ENCODE measurements at places on chromosomes 16 and 17.

DNA sequence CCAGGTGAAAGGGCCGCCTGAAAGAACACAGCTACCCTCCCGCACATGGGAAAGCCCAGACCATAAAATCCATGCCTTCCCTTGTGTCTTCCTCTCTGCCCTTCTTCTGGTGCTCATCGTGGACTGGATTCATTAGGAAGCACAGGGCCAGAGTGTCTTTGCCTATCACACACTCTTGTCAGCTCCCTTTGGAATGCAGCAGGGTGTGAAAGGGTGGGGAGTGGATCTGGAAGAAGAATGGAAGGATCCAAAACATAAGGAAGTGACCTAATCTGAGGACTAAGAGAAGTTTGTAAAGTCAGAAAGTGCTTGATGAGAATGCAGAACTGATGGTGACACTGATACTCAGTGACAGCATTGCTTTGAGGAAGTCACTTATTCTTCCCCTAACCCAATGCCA lies 1147.3 kb upstream of the GOT2 start:
- no peak for DNase-seq

GRCh38 chr16:66135421-66135831 lies 231.1 kb upstream of the CDH5 start:
- DNase-seq: no peak

DNA sequence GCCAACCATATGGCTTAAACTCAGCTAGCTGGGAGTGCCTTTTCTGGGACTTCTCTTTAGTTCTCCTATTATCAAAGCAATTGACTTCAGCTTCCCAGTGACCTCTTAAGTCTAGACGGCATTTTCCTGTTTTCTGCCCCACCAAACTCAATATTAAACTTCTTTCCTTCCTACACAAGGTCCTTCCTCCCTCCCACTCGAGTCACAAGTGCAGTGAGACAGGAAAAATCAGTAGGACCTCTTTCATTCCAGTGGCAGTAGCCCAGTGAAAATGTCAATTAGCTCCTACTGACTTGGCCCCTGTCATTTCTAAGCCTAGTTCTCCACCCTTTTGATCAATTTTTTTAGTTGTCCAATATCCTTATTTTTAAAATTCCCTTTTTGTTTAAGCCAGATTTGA lies 9.6 kb upstream of the NACA2 start:
- no peak for DNase-seq

DNA sequence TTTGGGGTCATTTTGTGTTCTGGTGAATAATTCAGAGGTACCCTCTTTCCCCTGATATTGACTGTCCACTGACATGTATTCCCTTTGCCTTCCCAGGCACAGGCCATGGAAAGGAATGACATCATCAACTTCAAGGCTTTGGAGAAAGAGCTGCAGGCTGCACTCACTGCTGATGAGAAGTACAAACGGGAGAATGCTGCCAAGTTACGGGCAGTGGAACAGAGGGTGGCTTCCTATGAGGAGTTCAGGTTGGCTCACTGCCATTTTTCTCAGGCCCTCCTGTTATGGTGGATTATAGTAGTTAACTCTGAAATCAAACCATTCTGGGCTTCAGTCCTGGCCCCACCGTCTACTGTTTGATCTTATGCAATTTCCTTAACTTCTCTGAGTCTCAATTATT lies 1.6 kb upstream of the EFTUD2 start:
- DNase-seq: no peak

GRCh38 chr16:2701272-2701671 lies 18.8 kb downstream of the PRSS27 start:
- no peak for DNase-seq

DNA sequence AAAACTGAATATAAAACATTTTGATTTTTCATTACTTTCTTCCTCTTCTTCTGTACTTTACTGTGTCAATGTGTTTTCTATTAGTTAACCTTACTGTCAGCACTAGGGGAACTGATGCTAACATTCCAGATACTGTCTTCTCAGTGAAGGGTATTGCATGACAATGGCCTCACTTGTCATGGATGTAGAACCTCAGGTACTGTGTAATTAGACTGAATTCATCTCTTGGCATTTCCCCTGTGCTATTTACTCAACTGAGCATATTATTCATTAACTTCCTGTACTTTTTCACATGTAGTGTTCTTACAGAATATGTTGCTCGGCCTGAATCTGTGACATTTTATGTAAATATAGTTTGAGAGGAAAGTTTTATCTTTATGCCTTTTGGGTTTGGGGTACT lies 237.0 kb downstream of the CA10 start:
- no peak for DNase-seq

DNA sequence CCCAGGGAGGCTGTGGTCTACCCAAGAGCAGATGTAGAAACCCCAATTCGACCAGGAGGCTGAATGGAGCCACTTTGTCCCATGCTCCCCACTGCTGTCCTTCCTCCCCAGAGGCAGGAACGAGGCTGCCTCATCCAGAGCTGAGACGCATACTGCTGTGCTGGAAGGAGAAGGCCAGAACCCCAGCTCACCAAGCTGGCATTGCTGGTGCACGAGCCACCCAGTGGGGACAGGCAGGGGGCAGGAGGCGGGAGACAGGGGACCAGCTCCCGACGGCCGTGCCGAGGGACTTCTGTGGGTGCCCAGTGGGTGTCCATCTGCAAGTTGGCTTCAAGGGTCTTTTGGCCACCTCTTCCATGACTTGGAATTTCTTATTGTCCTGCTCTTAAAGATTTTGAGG lies 66.6 kb downstream of the NTN1 start:
- DNase-seq: no peak

DNA sequence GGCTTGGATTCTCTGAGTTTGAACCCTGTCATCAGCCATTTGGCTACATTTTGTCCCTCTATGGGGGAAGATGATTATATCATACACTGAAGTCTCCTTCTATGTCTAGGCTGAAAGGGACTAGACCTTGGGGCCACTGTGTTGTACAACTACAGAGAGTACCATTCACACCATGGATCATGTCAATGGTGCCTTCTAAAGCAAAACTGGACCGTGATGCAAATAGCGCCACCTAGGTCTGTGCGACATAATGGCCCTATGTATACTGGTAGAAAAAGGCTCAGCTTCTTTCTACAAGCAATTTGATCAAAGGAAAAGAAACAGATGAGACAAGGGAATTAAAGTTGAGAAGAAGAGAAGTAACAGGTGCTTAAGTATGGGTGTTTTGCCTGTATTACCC lies 100.7 kb downstream of the LYRM1 start:
- DNase-seq: peak; percentile 14

- DNase-seq: no peak
Observed at GRCh38 chr16:73074382-73074781, 26.5 kb upstream of the ZFHX3 start.

GRCh38 chr17:2150806-2151205 lies 95.9 kb downstream of the HIC1 start:
- no peak for DNase-seq

GRCh38 chr16:3252967-3253366 lies 3.5 kb downstream of the MEFV start:
- no peak for DNase-seq

DNA sequence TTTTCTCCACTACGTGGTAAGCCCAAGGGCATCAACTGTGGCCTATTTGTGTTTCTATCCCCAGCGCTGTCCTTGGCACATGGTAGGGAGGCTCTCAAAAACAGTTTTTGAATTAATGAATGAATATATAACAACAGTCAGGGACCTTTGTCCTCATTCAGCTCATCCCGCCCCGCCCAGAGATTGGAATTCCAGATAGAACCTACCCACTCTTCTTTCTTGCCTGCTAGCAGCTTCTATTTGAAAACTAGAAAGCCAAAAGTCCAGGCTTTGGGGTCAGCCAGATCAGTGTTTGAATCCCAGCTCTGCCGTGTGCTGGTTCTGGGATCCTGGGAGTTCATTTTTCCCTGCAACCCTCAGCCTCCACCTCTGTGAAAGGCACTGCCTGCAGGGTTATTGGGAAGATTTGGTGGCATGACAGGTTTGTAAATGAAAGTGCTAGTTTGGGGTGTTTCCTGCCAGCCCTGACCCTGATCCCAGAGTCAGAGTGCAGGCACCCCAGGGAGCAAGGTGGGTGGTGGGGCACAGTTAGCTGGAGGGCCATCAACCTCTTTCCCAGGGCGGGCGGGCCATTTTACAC lies 4.5 kb downstream of the NHERF1 start:
- no peak for DNase-seq

DNA sequence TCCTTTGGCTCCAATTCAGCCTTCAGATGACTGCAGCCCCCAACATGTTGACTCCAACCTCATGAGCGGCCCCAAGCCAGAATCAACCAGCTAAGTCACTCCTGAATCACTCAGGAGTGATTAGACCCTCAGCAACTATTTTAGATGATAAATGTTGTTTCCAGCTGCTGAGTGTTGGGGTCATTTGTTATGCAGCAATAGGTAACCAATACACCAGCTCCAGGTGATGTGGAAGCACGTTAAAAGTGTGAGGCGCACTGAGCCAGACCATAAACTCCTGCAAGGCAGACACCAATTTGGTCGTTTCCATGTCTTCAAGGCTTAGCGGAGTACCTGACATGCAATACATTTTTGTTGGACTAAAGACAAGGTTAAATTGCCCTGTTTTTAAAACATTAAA lies 17.5 kb downstream of the COQ7 start:
- no peak for DNase-seq

DNA sequence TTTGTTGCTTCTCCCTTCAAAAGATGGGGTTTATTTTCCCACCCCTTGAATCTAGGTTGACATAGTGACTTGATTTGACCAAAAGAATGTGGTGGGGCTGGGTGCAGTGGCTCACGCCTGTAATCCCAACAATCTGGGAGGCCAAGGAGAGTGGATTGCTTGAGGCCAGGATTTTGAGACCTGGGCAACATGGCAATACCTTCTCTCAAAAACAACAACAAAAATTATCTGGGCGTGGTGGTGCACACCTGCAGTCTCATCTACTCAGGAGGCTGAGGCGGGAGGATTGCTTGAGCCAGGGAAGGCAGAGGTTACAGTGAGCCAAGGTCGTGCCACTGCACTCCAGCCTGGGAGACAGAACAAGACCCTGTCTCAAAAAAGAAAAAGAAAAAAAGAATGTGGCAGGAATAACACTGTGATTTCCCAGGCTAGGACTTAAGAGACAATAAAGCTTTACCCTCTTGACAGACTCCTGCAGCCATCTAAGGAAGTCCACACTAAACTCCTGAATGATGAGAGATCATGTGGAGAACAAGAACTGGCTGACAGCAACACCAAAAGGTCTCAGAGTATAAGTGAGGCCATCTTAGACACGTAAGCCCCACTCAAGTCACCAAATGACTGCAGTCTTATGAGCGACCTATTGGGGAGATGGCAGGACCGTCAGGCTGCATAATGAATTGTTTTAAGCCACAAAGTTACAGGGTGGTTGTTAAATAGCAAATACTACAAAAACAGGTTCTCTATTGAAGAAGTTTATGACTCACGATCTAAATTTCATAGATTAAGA lies 37.0 kb downstream of the FBXL20 start:
- no peak for DNase-seq

- DNase-seq: no peak
Observed at GRCh38 chr16:27251541-27252205, 16.9 kb downstream of the NSMCE1 start.

GRCh38 chr16:25709213-25709612 lies 17.5 kb downstream of the HS3ST4 start:
- DNase-seq: no peak

DNA sequence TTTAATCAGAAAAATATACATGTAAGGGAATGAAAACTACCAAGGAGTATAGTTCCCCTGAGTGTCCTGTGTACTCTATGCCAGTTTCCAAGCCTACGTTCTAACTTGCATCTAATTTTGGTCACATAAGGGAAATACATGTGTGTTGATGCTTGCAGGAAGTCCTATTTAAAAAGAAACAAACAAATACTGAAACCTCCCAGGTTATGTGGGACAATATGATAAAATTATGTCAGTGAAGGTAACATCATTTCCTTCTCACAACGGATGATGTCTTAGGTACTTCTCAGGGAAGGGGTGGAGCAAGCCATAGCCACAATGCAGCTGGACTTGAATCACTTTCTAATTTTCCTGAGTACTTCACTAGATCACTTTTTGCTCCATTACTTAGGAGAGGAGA lies 115.9 kb downstream of the ZFHX3 start:
- DNase-seq: no peak

- DNase-seq: peak; percentile 61
Observed at GRCh38 chr16:19583665-19584300, 28.3 kb downstream of the VPS35L start.

DNA sequence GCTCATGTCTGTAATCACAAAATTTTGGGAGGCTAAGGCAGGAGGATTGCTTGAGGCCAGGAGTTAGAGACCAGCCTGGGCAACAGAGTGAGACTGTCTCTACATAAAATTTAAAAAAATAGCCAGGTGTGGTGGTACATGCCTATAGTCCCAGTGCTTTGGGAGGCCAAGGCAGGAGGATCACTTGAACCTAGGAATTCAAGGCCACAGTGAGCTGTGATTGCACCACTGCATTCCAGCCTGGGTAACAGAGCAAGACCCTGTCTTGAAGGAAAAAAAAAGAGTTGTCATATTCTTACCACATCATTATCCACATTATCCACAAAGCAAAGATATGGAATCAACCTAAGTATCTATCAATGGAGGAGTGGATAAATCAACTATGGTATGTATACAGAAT lies 21.0 kb upstream of the MAPK3 start:
- no peak for DNase-seq

DNA sequence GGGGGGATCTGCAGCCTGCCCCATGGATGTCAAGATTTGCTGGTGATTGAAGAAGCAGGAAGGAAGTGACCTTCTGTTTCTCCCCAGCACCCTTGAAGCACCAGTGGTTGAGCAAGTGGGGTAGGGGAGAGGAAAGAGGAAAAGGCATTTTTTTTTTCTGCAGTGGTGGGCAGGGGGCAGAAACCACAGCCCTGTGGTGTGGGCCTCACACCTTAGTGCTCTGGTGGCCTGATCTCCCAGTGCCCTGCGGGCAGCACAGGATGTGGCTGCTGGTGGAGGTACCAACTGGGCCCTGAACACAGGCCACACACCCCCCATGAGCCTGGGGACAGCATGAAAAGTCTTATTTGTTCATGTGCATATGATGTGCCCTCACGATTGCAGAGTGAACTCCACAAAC lies 7.1 kb downstream of the ITGAD start:
- no peak for DNase-seq

- no peak for DNase-seq
Observed at GRCh38 chr17:56480501-56480900, 113.0 kb upstream of the NOG start.

DNA sequence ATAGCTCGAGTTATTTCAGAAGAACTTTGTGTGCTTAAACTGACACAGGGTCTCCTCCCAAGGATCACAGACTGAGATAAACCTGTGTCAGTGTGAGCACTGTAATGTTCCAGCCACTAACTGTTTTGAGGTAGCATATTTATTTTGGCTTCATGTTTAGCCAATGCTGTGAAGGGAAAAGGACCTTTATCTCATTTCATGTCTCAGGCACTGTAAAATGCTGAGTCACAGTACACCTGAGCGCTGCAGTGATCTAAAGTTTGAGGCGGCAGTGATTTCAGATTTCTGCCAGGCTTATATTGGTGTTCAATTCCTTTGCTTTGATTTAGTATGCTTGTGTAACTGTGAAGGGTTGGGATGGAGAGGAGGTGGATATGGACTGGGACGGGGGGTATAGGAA lies 3.1 kb upstream of the DNAJA2 start:
- DNase-seq: no peak

- DNase-seq: no peak
Observed at GRCh38 chr17:746783-747629, 5.1 kb downstream of the GEMIN4 start.
